ENCODE measurements at places on chromosomes 12 and 14.

DNA sequence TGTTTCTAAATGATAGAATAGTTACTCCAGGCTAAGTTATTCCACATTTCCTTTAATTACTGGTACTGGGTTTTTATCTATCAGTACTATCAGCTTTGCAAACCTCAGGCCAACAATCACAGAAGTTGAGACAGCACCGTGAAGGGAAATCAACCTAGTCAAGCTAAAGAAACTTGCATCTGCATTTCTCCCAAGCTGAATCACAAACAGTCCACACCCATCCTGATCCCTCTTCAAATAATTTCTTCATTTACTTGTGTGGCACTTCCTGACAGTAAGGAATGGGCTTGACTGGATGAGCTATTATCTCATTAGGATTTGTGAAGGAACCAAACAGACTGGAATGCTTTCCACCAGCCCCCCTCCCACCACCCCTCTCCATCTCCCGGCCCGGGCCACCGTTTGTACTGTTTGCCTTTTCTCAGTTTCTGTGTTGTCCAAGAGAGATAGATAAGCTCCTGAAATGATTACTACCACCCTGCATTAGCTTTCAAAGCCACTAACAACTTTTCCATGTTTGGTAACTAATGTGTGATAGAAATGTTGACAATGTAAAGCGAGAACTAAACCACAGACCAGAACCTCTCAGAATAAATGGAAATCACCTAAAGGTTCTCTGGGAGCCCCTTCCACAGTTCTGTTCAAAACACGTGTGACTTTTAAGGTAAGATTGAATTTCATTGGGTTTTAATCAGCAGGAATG is 236.3 kb downstream of the SLC25A21 start:
- no peak for DNase-seq

GRCh38 chr12:12408265-12408690 is 51.4 kb downstream of the BORCS5 start:
- no peak for DNase-seq

DNA sequence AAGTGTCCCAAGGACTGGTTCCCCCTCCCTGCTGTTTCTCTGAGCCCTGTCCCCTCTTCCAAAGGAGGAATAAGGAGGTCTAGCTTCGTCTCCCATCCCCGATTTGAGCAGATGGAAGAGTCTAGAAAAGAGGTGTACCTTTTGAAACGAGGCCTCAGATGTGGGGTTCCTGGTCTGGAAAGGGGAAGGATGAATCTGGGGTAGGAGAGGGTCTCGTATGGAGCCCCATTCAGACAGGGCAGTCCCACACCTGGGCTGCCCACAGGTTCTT is 13.3 kb downstream of the MEG3 start:
- no peak for DNase-seq

- no peak for DNase-seq
Observed at GRCh38 chr14:33377596-33378390, 439.1 kb downstream of the NPAS3 start.

DNA sequence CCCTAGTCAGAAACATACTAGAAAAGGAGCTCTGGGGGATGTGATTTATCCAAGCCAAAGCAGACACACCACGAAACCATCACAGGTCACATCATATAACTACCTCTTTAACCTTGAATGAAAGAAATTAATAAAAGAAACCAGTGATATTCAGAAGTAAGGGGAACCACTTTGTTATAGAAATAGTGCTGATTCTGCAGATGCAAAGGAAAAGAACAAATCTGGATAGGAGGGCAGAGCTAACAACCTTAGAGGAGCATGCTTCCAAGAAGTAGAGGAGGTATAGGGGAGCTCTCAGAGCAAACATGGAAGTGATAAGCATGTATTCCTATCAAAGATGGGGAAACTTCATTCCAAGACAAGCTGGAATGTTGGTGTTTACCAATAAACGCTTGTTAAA is 117.0 kb upstream of the MDM1 start:
- no peak for DNase-seq

DNA sequence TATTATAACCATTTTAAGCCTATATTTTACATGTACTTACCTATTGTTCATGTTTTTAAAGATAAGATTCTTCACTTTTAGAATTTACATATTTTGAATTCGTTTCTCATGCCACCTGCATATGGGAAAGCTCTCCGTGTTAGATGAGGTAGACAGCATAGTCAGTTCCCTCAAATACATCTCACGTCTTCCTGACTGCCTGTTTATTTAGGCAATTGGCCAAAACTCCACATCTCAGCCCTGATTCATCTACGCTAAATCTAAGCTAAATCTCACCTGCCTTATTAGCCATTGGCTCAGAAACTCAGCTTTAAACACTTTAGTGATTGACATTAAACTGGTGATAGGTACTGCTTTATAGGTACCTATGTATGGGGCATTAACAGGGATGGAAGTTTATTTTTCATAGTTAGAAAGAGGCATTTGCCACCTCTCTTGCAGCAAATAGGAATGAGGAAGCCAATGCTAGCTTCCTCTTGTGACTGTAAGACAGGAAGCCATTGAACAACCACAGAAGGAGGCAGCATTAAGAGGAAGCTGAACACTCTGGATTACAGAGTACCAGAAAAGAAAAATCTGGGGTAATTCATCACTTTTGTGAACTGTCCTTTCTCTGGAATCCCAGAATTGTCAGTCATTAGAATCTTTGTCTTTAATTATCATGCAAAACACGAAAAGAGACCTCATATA is 111.9 kb downstream of the LRFN5 start:
- no peak for DNase-seq

DNA sequence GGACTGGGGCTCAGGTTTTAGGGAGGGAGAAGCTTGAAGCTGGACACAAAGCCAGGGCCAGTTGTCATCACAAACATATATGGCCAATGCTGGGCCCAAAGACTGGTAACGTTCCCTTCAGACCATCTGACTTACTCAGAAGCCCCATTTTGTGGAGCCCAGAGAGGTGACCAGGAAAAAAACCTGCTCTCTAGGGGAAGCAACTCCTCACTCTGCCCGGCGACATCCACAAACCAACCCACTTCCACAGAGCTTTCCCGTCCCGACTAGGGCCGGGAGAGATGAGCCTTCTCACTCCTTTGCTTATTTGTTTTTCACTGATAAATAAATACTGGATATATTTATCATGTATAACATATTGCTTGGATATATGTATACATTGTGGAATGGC is 180.9 kb upstream of the RTL1 start:
- DNase-seq = no peak

DNA sequence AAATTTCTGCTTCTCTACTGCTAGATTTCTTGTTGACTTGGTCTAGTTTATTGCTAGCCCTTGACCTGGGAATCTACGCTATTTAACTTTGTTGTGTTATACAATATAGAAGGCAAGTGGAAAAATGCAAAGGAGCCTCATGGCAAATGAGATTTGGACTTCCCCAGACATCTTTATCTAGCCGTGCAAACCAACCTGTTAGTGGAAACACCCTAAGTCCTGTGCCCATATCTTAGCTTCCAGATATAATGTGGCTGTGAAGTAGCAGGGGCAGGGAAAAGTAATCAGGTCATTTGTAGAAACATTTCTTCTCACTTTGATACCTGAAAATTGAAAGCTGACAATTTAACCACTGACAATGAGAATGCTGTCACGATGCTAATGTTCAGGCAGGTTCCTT is 90.7 kb upstream of the ATP2B1 start:
- no peak for DNase-seq

- DNase-seq = no peak
Observed at GRCh38 chr12:87529413-87529812, 499.8 kb downstream of the C12orf50 start.

GRCh38 chr14:85391892-85392291 is 138.1 kb upstream of the FLRT2 start:
- DNase-seq = no peak

- no peak for DNase-seq
Observed at GRCh38 chr12:92775416-92775815, 72.6 kb downstream of the PLEKHG7 start.

DNA sequence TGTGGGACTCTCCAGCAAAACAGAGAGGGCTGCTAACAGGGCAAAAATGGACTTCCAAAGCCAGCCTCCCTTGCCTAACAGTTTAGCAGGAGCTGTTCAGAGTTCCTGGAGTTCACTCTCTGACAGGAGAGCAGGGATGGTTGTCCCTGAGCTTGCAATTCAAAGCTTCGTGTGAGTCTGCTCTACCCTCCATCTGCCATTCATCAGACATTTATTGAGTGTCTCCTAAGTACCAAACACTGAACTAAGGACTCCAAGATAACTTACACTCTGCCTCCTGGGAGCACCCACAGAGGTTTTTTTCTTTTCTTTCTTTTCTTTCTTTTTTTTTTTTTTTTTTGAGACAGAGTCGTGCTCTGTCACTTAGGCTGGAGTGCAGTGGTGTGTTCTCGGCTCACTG is 28.7 kb downstream of the RHOF start:
- no peak for DNase-seq

- no peak for DNase-seq
Observed at GRCh38 chr14:31278883-31279282, 71.3 kb upstream of the HECTD1 start.

DNA sequence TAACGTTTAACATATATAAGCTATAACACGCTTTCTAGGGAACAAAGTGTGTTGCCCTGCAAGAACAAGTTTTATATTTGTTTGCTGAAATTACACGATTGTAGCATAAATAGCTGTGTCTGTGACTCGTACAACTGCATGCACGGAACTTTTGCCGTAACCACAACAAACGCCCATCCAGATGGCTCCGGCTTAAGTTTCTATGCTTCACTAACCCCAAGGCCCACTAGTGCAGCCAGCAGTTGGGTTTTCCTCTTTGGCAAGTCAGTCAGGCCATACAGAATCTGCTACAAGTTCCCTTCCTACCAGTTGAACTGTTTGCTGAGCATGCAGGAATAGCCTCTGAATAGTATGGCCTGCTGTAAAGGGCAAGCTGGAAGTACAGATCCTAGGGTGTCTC is 12.1 kb downstream of the CSRP2 start:
- no peak for DNase-seq

- DNase-seq = peak; percentile 83
Observed at GRCh38 chr12:9760699-9761418, at the start of gene CD69. Gene CD69, minus strand, starts transcription at chr12:9760901. Its CDS starts 81 bp downstream, at chr12:9760820.

GRCh38 chr14:54867011-54867410 is 35.6 kb downstream of the GCH1 start:
- DNase-seq = no peak

DNA sequence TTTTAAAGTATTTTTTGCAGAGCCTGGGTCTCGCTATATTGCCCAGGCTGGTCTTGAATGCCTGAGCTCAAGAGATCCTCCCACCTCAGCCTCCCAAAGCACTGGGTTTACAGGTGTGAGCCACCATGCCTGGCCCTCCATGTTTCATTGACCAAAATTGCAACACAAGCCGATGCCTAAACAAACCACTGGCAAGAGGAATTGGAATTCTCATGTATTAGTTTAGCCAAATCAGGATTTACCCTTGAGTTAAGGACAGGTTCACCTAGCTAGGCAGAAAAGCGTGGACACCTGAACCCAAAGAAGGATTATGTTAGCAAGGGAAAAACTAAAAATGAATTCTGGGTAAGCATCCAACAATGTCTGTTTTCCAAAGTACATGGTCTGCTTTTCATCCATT is 14.6 kb upstream of the METAP2 start:
- DNase-seq = no peak
